NCI-H1417 treated with DMSO at 0.1 percent for 48 hours (cell line): ENCODE measurements at places on chromosomes 7 and 10.
A peak's percentile ranks its signal among the peaks of the same experiment; 100 is the strongest.

GRCh38 chr7:112594397-112594796, 113.6 kb downstream of the LSMEM1 start:
- no peak for DNase-seq

DNA sequence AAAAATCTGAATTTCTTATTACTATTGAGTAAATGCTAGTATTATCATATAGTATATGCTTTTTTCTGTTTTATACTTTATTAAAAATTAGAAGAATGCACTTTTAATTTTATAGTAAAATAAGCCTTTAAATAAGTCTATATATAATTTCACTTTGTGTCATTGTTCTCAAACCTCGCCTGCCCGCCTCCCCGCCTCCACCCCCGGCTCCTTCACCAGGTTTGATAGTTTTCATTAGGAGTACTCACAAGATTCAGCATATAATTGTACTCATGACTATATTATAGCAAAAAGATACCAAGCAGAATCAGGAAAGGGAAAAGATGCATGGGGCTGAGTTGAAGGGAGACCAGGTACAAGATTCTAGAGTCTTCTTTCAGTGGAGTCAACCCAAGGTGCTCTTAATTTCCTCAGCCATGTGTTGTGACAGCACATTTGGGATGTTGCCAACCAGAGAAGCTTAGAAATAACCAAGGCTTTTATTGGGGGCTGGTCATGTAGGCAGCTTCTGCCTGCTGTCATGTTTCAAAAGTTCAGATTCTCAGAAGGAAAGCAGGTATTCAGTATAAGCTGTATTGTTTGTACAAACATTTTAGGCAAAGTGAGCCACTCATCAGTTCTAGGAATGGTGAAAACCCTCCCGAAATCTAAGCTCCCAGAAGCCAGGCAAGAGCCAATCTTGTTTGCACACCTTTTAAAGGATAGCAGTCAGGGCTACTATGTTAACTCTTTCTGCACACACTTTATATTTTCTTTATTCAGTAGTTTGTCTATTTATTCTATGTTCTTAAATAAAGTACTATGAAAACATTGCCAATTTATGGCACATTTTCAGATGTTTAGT, 12.3 kb downstream of the NHLRC2 start:
- DNase-seq: no peak

DNA sequence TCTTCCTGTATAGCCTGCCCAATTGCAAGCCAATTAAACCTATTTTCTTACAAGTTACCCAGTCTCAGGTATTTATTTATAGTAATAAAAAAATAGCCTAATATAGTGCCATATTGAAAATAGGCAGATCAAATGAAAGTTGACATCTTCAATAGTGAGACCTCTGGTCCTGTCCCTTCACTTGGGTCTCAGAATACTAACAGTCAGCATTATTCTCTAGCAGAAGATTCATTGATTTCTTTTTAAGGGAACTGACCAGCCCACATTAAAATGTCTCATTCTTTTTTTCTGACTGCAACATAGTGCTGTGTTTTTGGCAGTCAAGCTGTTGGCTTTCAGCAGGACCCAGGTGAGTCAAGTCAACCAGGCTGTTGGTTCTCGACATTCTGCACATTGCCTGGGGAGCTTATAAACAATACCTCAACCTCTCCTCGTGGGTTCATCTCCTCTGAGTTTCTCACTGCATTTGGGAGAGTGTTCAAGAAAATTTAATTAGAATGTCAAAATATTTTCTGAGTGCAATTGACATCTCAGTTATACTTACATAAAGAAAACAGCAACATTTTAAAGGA, 109.8 kb downstream of the MKX start:
- no peak for DNase-seq

DNA sequence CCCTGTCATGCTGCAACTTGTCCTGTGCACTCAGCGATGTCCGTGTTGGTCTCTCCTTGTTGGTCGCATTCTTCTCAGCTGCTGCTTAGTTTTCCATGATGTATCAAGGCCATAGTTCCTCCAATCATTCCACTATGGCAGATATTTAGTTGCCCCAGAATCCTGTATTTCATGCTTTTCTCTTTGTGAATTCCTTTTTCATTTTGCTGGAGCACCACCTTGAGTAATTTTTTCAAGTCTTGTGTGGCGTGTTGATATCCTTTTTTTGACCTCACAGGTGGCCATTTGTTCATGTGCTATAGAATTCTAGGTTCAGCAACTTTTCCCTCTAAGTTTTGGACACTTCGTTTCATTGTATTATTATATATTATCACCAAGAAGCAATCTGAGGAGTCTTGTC, 42.7 kb upstream of the MNX1 start:
- DNase-seq: no peak

- DNase-seq: no peak
These were observed 73.3 kb downstream of the HTR5A start for GRCh38 chr7:155143381-155143780.

- no peak for DNase-seq
These were observed 168.9 kb downstream of the SLIT1 start for GRCh38 chr10:97016728-97017473.

- DNase-seq: no peak
These were observed 125.5 kb upstream of the VSTM2A start for GRCh38 chr7:54416678-54417077.

- no peak for DNase-seq
These were observed 228.5 kb downstream of the SORCS1 start for GRCh38 chr10:106935978-106936451.

GRCh38 chr10:17475661-17476060, 21.3 kb upstream of the ST8SIA6 start:
- DNase-seq: no peak

GRCh38 chr10:12777840-12778585, 223.5 kb downstream of the CCDC3 start:
- no peak for DNase-seq

- no peak for DNase-seq
These were observed 3.2 kb downstream of the ITPRIP start for GRCh38 chr10:104334965-104335650.

DNA sequence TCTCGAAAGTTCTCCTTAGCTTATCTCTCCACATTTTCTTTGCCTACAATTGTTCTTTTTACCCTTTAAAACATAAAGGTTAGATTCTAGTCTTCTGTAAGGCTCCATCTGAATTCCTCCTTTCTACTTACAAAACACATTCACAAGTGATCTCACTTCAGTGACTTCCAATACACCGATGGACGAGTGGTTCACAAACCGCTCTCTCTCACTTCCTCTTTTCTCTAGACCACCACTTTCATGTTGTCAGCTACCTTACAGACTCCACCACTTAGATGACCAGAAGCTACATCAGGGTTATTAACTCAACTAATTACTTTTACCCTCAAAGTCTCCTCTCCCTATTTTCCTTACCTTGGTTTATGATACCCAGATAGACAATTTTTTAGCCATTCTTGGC, 11.8 kb downstream of the MET start:
- no peak for DNase-seq

DNA sequence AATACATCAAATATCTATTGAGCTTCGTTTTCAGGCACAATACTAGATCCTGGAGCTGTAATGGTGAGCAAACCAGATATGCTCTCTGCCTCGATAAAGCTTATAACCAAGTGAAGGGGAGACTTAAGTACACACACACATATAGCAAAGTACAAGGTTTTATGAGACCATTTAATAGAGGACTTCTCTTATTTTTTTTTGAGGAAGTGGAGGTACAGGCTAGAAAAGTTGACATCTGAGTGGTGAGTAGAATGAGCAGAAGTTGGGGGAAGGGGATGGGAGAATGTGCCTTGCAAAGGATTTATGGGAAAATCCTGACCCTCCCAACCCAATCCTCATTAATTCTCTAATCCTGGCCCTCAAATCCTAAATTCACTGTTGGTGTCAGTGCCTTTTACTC, 7.7 kb downstream of the CCDC136 start:
- no peak for DNase-seq

DNA sequence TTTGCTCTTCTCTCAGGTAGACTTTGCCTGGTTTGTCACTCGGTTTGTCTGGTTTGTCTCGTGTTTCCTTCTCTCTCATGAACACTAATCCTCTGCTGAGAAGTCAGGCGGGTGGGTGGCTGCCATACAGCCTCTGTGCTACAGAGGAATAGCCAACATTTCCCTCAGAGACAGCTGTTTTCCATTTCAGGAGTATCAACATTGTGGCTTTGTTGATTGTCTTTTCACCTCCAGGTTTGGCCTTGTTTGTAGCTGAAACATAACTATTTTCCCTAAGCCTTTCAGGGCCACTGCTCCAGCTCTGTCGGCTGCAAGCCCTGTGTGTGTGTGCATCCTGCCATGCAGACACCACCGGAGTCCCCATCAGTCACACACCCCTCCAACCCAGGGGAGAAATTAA, 122.8 kb downstream of the BAMBI start:
- DNase-seq: no peak

DNA sequence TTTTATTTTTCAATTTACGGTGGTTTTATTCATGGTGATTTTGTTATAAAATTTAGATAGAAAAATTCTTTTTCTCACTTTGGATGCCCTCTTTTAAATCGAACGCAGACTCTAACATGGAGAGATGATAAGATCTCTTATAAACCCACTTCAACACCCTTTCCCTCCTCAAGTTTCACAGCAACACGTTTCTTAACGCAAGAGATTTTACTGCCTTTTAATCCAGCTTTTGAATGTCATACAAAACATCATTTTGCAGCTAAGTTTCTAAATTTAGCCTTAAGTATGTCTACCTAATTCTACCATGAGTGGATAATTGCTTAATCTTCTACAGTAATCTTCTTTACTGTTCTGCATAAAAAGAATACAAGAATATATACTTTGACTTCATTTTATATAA, 70.0 kb downstream of the SEMA3C start:
- DNase-seq: no peak

- DNase-seq: no peak
These were observed 918 bp upstream of the RPEL1 start for GRCh38 chr10:103244666-103245271.

GRCh38 chr7:157440346-157441022, 103.7 kb downstream of the DNAJB6 start:
- no peak for DNase-seq

DNA sequence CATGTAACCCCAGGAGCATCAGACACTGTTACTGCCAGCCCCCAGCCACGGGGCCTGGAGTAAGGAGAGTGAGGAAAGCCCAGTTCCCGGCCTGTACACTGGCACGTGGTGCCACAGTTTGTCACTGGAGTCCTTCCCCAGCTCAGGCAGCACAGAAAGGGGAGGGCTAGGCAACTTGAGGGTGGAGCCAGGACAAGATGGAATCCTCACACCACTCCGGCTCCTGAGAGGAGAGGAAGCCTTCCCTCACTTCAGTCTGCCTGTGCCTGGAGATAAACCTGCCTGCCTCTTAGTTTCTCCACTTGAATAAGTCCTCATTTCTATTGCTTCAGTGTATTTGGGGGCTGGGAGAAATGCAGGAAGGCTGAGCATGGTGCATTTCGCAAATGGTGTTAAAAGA, 176.0 kb downstream of the KIAA1217 start:
- no peak for DNase-seq

GRCh38 chr10:71754562-71754961, 18.8 kb downstream of the VSIR start:
- DNase-seq: no peak

- peak; percentile 55 for DNase-seq
These were observed 547.7 kb upstream of the GALNT17 start for GRCh38 chr7:70583965-70584883.

DNA sequence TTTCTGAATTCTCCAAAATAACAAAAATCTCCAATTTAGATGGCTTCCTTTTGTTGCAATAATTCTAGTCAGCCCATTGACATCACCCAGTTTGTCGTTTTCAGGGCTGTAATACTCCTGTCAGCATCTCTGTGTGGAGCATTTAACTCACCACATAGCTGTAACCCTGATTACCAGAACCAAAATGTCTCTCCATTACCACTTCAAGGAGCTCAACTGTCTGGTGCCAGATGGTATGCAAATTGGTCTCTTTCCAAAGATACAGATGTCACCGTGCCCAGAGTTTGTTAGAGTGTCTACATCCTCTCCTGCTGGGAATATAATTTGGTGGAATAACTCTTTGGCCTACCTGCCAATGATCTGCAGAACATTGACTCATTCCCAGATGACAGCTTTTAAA, 350.3 kb upstream of the POT1 start:
- no peak for DNase-seq

GRCh38 chr10:104791471-104791870, 150.4 kb downstream of the SORCS3 start:
- no peak for DNase-seq

DNA sequence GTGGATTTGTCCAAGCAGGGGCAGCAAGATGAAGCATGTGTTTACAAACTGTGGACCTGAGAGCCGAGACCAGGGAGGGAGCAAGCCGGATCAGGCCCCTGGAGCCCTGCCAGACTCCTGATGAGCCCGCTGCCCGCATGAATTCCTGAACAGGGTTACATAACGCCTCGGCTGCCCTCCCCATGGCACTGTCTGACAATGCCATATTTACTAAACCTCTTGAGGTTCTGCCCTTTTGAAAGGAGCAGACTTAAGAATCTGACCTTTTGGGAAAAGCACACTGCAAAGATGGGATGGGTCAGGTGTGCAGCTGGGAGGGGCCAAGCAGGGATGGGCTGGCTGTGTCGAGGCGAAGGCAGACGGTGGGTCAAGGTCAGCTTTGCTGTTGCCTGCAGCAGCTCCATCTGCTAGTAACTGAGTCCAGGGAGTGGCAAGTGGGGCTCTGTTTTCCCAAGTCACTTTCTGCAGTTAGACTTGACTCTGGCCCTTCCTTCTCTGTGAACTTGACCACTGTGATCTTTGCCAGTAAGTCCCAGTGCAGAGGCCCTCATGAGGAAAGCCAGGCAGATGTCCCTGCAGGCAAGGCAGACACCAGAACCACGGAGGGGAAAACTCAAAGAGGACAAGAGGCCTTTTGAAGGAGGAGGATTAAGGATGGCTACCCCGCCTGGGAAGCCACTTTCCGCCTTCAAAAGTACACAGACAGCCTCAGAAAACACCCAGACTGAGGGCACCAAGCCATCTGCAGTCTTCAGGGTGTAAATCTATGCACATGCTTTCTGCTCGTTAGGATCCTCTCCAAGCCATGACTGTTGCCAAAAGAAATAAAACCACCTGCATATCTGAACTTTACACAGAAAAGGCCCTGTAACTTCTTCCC, 175.8 kb downstream of the TNS3 start:
- no peak for DNase-seq

GRCh38 chr10:100204370-100204769, 18.5 kb upstream of the ERLIN1 start:
- no peak for DNase-seq

DNA sequence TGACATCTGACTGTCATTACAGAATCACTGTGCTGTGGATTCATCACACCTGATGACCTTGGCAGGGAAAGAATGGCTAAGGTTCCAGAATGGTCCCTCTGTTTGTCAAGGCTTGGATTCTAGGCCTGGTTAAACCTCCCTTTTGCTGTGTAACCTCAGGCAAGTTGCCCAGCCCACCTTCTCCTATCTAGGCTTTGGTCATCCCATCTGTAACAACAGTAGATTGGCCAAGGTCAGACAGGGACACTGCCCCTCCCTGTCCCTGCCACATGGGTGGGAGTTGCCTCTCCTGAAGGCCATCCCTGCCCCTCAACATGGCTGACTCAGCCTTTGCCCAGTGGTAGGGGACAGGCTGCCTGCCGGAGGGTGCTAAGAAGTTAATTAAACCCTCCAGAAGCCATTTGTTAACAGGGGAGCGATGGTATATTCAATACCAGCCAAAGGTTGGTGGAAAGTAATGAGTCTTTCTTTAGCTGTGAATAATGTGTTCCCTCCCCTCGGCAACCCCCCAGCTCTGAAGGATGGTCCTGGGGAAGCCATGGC, 149.8 kb upstream of the PCBD1 start:
- DNase-seq: no peak
